ENCODE measurements at places on chromosomes 12 and 14. TPM values are rescaled to one million over a fixed set of nuclear protein-coding genes. Genes with fewer than 3 reads are reported as not detected.

BCL11B gene
- under 0.01 TPM for total RNA-seq

MUCL1 gene
- not detected for total RNA-seq

RHOJ gene
- 163 TPM for total RNA-seq

B4GALNT3 gene
- total RNA-seq = under 0.01 TPM

TMEM63C gene
- 0.77 TPM for total RNA-seq

SOAT2 gene
- not detected for total RNA-seq

GZMB gene
- not detected for total RNA-seq

TAS2R42 gene
- not detected for total RNA-seq

BHLHE41 gene
- total RNA-seq = under 0.01 TPM

HHIPL1 gene
- total RNA-seq = 1.4 TPM

GRCh38 chr14:61145034-61145902, 135.9 kb downstream of the TMEM30B start:
- no peak for DNase-seq

DNA sequence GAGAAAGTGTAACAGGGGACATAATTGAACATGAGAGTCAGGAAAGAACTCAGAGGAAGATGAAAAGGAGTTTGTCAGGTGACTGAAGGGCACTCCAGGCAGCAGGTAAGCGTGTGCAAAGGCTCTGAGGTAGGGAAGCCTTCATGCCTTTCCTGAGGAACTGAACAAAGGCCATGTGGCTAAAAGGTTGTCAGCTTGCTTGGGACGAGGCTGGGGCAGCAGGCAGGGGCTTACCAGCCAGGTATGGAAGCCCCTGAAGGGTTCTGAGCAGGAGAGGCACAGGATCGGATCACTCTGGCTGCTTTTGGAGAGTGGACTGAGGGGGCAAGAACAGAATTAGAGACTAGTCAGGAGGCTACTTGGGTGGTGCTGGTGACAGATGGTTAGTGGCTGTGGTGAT, 5.2 kb downstream of the LPCAT3 start:
- no peak for DNase-seq

- DNase-seq = no peak
These were observed 49.5 kb upstream of the PCED1B start for GRCh38 chr12:47029903-47030302.

GRCh38 chr14:65255029-65255545, 152.8 kb upstream of the MAX start:
- DNase-seq = no peak

DNA sequence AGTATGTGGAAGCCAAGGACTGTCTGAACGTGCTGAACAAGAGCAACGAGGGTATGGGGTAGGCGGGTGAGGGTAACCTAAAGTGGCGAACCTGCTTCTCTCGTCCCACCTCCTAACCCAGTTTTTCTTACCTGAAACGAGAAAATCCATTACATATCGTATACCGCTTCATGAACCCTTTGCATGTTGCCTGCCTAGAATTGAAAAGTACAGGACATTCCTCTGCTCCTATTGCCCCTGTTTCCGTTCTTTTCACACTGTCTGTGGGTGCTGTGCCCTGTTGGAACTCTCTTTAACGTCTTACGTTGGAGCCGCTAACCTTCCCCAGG, 513 bp downstream of the PFDN5 start:
- DNase-seq = no peak

- DNase-seq = no peak
These were observed 75.2 kb downstream of the MYF5 start for GRCh38 chr12:80791863-80792262.

DNA sequence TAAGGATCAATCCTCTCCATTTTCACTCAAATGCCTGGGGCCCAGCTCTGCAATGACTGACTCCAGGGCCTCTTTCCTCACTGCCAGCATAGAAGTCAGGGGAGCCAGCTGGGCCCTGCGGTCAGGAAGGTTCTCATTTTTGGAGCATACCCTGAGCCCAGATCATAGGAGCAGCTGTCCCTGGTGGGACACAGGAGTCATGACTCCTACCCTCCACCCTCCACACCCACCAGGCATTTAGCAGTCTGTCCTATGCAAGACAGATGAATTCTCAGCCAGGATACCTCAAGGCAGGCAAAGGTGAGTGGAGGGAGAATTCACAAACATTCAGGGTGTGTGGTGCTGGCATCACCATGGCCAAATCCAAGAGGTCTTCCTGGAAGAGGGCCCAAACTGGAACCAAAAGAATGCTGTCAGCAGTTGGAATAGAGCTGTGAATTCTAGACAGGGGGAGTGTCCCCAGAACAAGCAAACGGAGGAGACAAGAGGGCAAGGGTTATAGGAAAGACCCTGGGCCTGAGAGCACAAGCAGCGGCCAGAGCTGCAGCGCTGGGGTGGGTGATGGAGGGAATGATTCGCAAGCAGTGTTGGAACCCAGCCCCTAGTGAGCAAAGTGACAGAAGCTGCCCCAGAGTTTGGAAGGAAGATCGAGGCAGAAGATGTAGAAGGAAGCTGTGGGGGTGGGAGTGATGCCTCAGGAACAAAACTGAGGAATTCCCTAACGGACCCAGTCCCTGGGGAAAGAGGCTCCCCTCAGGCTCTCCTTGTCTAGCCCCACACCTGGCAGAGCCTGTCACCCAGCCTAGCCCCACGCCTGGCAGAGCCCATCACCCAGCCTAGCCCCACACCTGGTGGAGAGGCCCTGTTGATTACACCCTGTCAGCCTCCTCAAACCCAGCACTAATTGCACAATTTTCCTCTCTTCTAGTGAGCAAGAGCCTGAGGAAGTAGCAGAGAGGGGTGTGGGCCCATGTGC, 4.5 kb upstream of the REM2 start:
- DNase-seq = no peak

- no peak for DNase-seq
These were observed 1053.8 kb downstream of the BCL11B start for GRCh38 chr14:98218218-98218617.

- no peak for DNase-seq
These were observed 31.9 kb downstream of the MMAB start for GRCh38 chr12:109541413-109541726.

DNA sequence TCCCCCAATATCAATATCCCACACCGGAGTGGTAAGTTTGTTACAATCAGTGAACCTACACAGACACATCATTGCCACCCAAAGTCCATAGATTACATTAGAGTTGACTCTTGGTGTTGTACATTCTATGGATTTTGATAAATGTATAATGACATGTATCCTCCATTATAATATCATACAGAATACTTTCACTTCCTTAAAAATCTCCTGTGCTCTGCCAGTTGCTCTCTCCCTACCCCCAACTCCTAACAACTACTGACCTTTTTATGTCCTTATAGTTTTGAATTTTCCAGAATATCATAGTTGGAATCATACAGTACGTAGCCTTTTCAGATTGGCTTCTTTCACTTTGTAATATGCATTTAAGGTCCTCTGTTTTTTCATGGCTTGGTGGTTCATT, 48.4 kb downstream of the SLC4A8 start:
- DNase-seq = no peak

- DNase-seq = no peak
These were observed 86.4 kb downstream of the DDX51 start for GRCh38 chr12:132057691-132058090.

DNA sequence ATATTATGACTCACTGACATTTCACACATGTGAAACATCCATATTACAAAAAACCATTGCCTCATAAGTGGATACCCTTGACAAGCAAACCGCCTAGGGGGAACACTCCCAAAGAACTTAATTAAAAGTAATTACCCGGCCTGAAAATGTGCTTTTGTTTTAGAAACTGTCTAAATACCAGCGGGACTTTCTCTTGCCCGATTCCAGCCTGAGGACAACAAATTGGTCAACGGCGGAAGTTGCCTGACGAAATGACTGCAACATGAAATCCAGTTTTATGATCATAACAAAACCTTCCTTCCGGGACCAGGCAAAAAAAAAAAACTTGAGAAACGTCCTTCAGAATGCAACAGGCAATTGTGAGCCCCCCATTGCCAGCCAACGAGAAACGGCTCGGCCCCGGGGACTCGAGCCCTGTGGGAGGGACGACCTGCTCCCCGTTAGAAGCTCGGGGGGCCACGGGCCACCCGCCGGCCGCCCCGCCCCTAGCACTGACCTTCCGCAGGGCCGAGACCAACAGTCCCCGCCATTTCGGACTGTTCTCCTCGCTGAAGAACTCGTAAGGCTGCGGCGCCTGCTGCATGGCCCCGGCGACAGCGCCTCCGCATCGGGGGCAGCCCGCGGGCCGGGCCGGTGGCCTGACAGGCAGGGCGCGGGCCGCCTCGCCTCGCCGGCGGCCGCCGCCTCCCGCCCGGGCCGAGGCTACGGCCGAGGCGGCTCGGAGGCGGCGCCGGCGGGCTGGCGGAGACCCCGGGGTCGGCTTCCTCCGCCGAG, 490 bp downstream of the SOS2 start:
- peak; percentile 73 for DNase-seq

GRCh38 chr14:93969082-93969828, 7.1 kb downstream of the ASB2 start:
- no peak for DNase-seq

- peak; percentile 96 for DNase-seq
These were observed 1.7 kb downstream of the BTG1 start for GRCh38 chr12:92143686-92144630.

- peak; percentile 79 for DNase-seq
These were observed 66.0 kb downstream of the BMP4 start for GRCh38 chr14:53890611-53891101.

DNA sequence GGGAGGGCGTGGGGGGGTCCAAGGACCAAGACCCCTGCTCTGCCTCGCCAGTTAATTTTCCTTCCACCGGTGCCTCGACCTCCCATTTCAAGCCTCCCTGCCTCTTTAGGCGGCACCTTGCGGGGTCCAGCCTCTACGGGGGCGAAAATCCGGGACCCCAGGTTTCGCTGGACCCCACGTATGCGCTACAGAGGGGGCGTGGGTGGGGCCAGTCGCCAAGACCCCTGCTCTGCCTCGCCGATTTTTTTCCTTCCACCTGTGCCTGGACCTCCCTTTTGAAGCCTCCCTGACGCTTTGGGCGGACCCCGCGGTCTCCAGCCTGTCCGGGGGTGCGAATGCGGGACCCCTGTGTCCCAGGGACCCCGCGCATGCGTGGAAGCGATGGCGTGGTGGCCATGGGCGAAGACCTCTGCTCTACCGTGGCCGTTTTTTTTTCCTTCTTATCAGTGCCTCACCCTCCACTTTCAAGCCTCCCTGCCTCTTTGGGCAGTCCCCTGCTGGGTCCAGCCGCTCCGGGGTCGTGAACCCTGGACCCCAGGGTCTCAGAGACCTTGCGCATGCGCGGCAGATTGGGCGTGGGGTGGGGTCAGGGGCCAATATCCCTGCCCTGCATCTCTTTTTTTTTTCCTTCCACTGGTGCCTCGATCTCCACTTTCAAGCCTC, 324.2 kb downstream of the ALG10 start:
- no peak for DNase-seq

DNA sequence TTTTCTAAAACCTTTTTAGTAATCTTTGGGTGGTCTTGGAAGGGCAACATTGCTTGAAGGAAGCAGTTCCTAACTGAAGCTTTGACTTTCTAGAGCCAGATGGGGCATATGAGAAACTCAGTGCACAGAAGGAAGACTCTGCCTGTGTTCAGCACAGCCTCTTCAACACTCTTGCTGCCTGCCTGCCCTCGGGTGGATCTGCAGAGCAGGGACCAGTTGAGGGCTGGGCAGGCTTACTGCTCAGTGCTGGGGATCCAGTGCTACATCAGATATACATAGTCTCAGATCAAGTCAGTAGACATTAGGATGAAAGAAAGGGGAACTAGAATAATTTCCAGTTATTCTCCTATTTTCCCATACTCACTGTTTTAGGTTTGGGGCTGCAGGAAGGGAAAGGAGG, 29.5 kb upstream of the TMX1 start:
- no peak for DNase-seq

DNA sequence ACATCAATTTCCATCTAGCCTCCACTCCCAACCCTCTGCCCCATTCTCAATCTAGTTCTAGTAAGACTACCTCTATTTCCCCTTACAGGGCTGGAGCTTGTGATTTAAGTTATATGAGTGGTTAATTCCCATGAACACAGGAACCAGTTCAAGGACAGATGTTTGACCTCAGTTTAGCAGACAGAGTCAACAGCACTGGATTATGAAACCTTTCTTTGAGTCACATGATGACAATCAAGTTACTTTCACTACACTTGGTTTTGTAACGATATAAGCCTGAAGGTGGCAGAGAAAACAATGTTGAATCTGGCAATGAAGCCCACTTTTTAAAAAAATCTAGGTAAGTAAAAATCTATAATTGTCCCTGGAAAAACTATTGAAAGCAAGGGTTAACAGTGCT, 1646.2 kb upstream of the FLRT2 start:
- no peak for DNase-seq

GRCh38 chr12:132338781-132339180, 9.4 kb upstream of the GALNT9 start:
- DNase-seq = no peak

GRCh38 chr14:34055157-34055950, 104.5 kb upstream of the EGLN3 start:
- peak; percentile 24 for DNase-seq

- DNase-seq = no peak
These were observed 321.1 kb downstream of the NOVA1 start for GRCh38 chr14:26276757-26277156.

DNA sequence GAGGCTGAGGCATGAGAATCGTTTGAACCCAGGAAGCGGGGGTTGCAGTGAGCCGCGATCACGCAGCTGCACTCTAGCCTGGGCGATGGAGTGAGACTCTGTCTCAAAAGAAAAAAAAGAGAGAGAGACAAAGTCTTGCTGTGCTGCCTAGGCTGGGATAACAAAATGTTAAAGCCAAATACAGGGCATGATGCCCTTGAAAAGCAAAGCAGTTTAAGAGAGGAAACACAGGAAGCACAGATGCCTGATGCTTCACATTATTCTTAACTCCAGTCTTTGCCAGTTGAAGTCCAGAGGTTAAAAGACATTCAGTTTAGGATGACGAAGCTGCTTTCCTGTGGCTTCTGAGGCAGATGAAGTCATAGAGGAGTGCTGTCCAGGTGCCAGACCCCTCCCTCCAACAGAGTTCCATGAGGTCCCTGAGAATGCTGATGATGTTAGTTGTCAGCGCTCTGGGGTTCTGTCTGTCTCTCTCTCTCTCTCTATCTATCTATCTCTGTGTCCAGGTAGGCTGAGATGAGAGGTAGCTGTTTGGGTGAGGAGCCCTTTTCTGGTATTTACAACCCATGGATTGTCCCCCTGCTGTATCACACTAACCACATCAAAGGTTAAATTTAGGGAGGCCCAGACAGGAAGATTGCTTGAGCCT, 4.9 kb upstream of the MRPL52 start:
- no peak for DNase-seq

DNA sequence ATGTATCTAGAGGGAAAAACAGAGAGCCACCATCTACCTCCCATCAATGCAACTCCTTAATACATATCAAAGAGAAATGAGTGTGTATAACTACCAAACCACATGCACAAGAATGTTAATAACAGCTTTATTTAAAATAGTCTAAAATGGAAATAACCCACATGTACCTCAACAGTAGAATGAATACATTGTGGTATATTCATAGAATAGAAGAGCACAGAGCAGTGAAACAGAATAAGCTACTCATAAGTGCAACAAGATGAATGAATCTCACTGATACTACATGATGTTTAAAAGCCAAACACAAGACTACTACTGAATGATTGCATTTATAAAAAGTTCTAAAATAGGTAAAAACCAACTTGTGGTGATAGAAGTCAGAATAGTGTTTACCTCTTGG, 232.5 kb downstream of the BTG1 start:
- no peak for DNase-seq

Data from dermis microvascular lymphatic vessel endothelial cell (primary cell).